Inflammatory macrophage (primary cell): ENCODE measurements at places on chromosomes 7 and 10.

GRCh38 chr10:22722626-22723169 is 8.3 kb upstream of the PIP4K2A start:
- no peak for DNase-seq

DNA sequence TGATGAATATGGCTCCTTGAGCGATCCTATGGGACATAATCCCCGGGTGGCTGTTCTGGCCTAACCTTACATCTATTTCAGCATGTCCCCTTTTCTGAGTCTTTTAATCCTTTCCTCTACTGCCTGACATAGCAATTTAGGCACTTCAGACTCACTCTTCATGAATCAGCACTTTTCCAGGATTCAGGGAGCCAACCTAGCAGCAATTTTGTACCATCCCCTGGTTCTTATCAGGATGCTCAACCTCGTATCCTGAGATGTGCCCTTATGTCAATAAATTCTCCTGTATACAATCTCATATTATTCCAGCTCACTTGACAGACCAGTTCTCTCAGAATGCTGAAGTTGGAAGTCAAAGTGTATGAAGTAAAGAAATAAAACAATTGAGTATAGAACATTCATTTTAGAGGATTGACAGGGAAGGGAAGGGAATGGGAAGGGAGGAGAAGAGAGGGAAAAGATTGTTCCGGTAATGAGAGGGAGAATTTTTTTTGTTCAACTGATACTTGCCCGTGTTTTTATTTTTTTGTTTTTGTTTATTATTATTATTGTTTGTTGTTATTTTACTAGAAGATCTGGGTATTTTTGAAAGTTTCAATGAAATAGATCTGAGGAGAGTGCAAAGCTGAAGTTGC is 8.2 kb upstream of the ZC3HAV1 start:
- DNase-seq, result no peak

DNA sequence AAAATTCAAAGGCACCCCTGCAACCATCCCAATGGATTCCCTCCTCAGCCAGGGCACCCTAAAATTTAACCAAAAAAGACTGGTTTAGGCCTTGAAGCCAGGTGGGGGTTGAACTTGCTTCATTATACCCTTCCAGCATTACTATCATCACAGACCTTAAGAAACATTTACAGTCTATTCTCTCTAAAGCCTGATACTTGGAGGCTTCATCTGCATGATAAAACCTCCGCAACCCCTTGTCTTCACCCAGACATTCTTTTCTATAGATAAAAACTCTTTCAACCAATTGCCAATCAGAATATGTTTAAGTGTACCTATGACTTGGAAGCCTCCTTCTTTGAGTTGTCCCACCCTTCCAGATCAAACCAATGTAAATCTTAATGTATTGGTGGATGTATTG is 17.9 kb downstream of the AVL9 start:
- DNase-seq, result no peak

DNA sequence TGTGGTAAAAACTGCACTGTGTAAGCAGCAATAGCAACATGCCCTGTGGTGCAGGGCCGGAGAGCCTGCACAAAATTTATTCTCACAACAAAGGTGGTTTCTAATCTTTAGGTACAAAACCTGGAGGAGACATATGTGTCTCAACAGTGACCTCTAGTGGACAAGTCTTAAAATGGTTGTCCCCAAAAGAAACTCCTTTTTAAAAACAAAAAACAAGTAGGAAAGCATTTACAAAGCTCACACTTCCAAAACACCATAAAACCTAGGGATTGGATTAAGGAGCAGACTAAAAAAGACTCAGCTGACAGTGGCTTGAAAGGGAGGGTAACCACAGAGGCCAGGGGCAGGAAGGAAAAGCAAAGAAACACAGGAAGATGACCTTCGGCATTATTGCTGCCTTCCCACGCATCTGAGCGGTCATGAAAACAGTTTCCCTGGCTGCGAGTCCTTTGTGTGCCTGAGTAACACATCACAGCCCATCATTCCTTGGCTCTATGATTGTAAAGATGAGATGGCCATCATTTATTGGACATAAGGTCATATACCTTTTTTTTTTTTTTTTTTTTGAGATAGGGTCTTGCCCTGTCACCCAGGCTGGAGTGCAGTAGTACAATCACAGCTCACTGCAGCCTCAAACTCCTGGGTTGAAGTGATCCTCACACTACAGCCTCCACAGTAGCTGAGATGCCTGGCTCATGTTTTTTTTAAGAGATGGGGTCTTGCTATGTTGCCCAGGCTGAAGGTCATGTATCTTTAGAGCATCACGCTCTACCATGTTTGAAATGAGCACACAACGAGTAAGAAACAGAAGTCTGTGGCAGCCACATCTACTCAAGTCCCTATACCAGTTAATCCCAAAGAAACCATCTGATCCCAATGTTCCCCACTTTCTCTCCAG is 39.5 kb downstream of the RSU1 start:
- DNase-seq, result peak; percentile 42

DNA sequence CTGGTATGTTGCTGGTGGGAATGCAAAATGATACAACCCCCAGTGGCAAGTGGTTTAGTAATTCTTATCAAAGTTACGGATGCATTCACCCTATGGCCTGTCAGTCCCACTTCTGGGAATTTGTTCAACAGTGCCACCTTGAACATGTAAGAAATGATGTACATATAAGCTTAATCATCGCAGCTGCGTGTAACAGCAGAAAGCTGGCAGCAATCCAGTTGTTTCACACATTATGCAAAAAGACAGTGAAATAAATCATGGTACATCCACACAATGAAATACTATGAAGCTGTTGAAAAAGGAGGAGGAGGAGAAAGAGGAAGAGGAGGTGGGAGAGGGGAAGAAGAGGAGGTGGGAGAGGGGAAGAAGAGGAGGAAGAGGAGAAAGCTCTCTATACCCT is 76.2 kb upstream of the MYL10 start:
- DNase-seq, result peak; percentile 70

DNA sequence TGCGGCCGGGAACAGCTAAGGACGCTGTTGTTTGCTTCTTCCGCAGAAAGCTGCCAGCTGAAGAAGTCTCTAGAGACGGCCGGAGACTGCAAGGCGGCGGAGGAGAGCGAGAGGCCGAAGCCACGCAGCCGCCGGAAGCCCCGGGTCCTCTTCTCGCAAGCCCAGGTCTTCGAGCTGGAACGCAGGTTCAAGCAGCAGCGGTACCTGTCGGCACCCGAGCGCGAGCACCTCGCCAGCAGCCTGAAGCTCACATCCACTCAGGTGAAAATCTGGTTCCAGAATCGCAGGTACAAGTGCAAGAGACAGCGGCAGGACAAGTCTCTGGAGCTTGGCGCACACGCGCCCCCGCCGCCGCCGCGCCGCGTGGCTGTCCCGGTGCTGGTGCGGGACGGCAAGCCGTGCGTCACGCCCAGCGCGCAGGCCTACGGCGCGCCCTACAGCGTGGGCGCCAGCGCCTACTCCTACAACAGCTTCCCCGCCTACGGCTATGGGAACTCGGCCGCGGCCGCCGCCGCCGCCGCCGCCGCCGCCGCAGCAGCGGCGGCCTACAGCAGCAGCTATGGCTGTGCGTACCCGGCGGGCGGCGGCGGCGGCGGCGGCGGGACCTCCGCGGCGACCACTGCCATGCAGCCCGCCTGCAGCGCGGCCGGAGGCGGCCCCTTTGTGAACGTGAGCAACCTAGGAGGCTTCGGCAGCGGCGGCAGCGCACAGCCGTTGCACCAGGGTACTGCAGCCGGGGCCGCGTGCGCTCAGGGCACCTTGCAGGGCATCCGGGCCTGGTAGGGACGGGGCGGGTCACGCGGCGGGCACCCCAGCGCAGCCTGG is 2.4 kb downstream of the NKX2-3 start:
- DNase-seq, result peak; percentile 22

DNA sequence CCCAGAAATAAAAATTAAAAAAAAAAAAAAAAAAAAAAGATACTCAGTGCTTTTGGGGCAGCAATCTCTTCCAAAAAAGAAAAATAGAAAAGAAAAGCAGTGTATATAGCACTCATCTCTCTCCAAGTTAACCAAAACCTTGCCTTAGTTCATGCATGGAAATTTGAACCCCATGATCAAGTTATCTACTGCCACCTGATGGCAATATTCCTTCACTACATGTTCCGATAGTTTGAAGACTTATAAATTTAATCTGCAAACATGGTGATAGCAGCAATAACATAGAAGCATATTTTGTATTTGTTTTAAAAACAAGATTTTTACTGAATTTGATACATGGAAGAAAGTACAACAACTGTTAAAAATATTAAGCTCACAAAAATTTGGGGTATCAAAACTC is 48.6 kb upstream of the SLIT1 start:
- peak; percentile 65 for DNase-seq

- no peak for DNase-seq
Observed at GRCh38 chr10:128186959-128187787, 61.0 kb upstream of the MKI67 start.

- DNase-seq, result no peak
Observed at GRCh38 chr7:108376206-108376605, 80.0 kb downstream of the NRCAM start.

GRCh38 chr7:77651575-77652162 is 44.6 kb upstream of the RSBN1L start:
- DNase-seq, result peak; percentile 41

DNA sequence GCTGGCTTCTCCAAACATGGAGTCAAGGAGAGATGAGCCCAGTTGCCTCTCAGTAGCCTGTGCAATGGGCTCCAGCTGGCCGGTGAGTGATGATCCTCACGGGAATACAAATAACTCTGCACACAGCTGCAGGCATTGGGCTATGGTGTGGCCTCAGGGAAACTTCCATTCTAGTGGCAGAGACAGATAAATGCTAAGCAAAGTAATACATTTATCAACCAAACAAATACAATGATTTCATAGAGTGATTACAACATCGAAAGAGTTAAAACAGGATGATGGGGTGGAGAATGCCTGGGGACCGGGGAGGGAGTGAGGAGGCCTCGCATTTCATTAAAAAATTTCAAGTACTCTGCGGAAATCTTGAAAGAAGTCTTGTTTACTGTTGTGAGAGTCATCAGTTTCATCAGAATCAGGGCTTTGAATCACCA is 15.0 kb upstream of the AKR1B1 start:
- DNase-seq, result no peak

DNA sequence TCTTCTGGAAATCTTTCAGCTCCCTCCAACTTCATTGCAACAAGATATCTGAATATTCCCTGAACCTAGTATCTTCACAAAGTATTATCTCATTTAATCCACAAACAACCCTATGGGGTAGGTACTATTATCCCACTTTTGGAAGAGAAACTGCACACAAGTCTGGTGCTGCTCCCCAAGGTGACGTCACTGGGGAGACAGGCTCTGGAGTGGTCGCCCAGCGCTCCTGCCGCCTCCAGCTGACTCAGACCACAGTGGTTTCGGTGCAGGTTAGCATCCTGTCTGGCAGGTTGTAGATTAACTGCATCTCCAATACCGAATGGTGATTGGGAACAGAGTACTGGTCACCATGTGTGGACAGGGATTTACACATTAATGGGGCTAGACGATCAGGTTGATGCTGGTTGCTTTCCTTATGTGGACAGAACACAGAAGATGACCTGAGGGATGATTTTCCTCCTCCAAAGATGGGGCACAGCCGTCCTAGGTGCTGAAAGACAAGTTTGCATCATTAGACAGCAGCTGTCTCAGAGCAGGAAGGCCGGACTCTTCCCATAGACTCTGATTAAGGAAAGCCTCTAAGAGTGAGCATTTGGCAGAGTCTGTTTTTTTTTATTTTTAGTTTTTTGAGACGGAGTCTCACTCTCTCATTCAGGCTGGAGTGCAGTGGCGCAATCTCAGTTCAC is 128.6 kb downstream of the TRRAP start:
- no peak for DNase-seq

- DNase-seq, result no peak
Observed at GRCh38 chr7:121267612-121268011, 61.2 kb upstream of the WNT16 start.

GRCh38 chr7:29511851-29512250 is 51.8 kb upstream of the PRR15 start:
- DNase-seq, result no peak

DNA sequence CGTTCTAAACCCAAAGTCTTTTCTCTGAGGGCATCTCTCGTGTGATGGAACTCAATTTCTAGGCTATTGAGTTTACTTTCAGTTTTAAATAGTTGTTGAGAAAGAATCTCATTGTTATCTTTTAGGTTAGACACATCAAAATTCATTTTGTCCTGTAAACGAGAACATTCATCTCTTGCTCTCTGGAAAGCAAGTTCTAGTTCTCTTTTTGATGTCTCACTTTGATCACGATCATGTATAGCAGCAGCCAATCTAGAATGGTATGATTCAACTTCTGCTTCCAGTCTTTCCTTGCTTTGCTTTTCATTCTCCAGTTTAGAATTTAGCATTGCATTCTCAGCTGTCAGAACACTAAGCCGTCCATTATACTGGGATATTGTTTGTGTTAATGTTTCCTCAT is 65.1 kb downstream of the ANKRD26 start:
- DNase-seq, result no peak

- no peak for DNase-seq
Observed at GRCh38 chr10:97633921-97634320, 621 bp upstream of the MORN4 start.

- DNase-seq, result no peak
Observed at GRCh38 chr7:51878865-51879264, 562.3 kb upstream of the COBL start.

- DNase-seq, result no peak
Observed at GRCh38 chr7:142175594-142175993, 64.1 kb downstream of the MGAM2 start.

GRCh38 chr7:94856643-94857042 is 50.8 kb upstream of the PPP1R9A start:
- DNase-seq, result no peak

GRCh38 chr10:127953876-127954275 is 47.0 kb downstream of the PTPRE start:
- DNase-seq, result no peak

GRCh38 chr10:30820261-30820991 is 190.9 kb upstream of the LYZL2 start:
- DNase-seq, result no peak

DNA sequence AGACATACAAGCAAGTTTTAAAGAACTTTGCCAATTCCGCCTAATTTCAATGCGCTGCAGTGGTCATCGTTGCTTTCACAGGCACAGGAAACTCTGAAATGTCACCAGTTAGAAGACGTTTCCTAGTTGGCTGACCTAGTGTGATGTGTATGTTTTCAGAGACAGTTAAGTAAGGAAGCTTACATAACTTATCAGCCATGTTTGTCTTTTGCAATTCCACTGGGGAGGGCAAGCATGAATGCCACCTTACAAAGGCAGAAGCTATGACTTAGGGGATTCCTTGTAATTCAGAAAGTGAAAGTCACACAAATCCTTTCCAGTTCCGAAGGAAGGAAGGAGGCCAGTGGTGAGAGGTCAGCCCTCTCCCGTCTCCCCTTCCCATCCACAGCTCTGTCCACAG is 15.0 kb upstream of the NPS start:
- DNase-seq, result peak; percentile 79

- no peak for DNase-seq
Observed at GRCh38 chr7:115827305-115828045, 203.1 kb downstream of the TFEC start.

DNA sequence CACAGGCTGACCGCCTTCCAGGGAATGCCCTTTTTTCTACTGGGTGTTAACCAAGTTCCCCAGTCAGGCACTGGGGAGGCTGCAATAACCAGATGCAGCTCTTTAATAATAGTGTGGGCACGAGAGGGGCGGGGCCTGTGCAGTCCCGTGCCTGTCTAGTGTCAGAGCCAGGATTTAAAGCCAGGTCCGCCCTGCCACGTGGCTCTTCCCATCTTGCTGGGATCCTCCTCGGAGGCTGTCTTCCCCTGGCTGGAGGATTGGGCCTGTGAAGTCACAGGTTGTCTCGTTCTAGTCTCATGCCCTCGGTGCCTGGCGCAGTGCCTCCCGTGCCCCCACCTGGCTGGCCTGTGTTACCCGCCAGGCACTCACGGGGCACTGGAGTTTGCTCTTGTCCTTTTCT is 25.2 kb downstream of the TMEM120A start:
- DNase-seq, result peak; percentile 26

GRCh38 chr7:17136126-17136525 is 162.3 kb upstream of the AHR start:
- DNase-seq, result no peak
